ENCODE measurements at places on chromosomes 16 and 17.

GRCh38 chr17:39812466-39812865 lies 51.6 kb downstream of the IKZF3 start:
- no peak for DNase-seq

DNA sequence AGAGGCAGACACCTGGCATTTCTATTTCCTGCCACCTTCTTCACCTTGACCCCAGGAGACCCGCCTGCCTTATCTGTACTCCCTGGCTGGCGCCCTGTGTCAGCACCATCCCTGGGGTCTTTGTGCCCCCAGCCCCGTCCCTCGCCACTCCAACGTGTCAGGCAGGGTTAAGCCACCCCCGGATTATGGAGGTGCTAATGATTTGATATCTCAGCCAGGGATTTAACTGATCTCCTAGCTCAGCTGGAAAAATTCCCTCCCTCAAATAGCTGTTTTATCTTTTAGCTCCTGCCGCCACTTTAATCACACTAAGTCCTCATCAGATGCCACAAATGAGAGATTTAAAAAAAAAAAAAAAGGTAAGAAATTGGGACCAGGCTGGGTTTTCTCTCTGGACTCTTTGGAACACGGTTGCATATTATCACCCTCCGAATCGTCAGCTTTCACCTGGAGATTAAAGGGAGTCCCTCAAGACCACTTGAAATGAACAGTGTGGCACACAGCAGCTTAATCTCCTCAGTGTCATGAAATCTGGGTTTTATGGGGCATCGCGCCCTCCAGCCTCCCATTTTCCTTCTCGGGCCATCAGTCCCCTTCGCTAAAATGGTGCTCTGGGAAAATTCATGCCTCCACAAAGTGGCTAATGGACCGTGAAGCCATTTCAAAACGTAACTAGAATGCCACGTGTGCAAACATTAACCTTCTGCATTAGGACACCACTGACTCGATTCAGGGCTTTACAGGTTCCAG lies 26.2 kb upstream of the WFDC1 start:
- DNase-seq, result no peak

- DNase-seq, result no peak
These were observed 108.9 kb upstream of the IRX5 start for GRCh38 chr16:54821731-54822130.

DNA sequence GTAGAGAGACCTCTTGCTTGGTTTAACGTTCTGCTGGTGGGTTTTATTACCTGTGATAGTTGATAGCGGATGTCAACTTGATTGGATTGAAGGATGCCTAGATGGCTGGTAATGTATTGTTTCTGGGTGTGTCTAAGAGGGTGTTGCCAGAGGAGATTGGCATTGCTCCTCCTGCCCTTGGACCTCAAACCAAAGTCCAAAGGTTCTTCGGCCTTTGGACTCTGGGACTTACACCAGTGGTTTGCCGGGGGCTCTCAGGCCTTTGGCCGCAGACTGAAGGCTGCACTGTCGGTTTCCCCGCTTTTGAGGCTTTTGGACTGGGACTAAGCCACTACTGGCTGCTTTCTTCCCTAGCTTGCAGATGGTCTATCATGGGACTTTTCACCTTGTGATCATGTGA lies 17.5 kb upstream of the TNRC6C start:
- DNase-seq, result no peak

DNA sequence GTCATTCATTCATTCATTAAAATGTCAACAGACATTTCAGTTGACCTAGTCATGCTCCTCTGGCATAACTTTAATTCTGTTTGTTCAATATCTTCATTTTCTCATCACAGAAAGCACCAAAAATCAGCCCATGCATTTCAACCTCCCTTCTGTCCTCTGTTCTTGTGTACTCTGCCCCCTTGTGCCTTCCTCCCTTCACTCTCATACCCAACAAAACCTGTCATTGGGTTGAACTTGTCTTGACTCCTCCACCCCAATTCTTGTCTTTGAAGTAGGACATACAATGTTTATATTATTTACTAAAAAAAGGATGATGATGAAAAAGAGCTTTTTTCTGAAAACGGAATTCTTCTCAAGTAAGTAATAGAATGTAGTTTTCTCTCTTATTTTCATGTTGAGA lies 43.8 kb downstream of the COX10 start:
- no peak for DNase-seq

DNA sequence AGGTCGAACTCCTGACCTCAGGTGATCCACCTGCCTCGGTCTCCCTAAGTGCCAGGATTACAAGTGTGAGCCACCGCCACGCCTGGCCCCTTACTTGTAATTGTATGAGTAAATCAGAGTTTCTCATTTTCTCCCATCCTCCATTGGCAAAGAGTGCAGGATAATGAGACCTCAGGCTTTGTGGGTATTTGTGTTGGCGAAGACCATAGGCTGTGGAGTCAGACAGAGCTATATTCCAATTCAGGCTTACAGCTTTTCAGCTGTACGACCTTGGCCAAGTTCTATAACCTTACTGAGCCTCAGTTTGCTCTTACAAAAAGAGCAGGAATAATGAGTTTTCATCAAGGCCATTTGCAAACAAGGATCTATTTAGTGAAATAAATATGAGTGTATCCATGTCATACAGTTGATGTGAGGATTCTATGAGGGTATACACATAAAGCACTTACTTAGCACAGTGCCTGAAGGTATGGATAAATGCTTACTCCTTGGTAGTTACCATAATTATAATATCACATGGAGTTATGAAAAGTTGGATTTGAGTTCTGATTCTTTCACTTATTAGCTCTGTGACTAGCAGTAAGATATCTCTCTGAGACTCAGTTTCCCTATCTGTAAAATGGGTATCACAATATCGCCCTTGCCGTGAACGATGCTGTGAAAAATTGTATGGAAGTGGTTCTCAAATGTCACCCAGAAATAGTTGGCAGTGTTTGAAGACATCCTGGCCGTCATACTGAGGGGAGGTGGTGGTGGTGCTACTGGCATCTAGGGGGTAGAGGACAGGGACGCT lies 25.6 kb upstream of the CPPED1 start:
- no peak for DNase-seq

DNA sequence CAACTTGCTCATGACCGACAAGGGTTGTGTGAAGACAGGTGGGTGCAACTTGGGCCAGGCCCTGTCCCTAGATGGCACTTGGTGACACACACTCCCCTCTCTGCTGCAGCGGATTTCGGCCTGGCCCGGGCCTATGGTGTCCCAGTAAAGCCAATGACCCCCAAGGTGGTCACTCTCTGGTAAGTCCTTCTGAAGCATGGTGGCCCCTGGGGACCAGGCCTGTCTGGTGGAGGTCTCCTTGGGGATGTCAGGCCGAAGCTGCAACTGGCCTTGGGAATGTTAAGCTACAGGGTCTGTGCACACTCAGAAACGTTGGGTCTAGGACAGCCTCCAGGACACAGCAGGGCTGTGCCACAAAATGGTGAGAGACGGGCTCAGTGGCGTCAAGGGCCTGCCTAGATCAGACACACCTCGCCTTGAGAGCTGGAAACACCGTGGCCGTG lies 6.8 kb downstream of the CDK10 start:
- DNase-seq, result no peak

Data from activated CD4-positive, alpha-beta T cell treated with anti-CD3 and anti-CD28 coated beads, Interleukin-10, Interleukin-2, amounts not matched to agents 100 ng/mL and 50 ng/mL, durations not matched to agents 16 hours and 8 hours (primary cell).